Cardiac fibroblast (primary cell): ENCODE measurements at places on chromosomes 6 and 20.

DNA sequence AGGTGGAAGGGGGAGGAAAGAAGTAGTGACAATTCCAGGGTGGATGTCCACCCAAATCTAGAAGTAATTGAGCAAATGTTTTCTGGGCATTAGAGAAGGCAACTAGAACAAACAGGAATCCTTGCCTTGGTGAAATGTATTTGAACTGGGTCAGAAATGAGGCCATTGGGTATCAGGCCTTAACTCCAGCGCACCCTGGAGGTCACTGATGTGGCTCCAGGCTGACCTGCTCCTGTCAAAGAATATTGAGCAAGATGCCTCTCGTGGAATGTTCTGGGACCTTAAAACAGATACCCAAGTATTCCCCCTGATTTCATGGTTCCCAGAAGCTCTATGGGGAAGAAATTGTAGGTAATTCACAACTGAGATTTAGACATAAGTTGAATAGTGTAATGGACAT, 6.9 kb downstream of the HLA-DPB1 start:
- peak; percentile 58 for DNase-seq

GRCh38 chr6:128952902-128953301, 70.0 kb downstream of the LAMA2 start:
- DNase-seq, result no peak

DNA sequence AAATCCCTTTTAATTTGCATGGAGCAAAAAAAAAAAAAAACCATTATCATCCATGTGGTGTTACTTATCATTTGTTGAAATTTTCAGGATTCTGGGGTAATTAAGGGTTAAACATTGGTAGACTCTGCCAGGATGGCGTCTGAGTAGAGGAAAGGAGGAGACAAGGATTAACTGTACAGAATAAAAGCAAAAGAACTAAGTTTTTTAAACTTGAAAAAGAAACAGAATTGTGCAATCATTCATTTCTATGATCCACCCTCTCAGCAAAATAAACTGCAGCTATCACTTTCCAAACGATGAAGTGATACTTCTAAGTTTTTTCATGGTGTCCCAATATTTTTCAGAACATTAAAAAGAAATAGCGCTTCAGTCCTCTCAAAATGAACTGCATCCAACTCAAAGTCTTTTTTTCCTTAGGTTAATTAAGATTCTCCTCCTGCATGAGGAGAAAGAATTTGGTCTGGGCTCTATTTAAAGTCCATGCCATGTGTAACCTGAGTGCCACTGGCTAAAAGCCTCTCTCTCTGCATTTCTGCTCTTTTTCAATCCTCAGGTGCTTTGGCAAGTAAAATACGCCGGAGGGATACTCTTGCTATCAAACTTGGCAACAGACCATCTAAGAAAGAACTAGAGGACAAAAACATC, 69.5 kb upstream of the LTV1 start:
- no peak for DNase-seq

- DNase-seq, result no peak
These were observed 327.4 kb downstream of the KIF16B start for GRCh38 chr20:16245879-16246278.

- DNase-seq, result no peak
These were observed 190.0 kb downstream of the DHX35 start for GRCh38 chr20:39152126-39152525.

DNA sequence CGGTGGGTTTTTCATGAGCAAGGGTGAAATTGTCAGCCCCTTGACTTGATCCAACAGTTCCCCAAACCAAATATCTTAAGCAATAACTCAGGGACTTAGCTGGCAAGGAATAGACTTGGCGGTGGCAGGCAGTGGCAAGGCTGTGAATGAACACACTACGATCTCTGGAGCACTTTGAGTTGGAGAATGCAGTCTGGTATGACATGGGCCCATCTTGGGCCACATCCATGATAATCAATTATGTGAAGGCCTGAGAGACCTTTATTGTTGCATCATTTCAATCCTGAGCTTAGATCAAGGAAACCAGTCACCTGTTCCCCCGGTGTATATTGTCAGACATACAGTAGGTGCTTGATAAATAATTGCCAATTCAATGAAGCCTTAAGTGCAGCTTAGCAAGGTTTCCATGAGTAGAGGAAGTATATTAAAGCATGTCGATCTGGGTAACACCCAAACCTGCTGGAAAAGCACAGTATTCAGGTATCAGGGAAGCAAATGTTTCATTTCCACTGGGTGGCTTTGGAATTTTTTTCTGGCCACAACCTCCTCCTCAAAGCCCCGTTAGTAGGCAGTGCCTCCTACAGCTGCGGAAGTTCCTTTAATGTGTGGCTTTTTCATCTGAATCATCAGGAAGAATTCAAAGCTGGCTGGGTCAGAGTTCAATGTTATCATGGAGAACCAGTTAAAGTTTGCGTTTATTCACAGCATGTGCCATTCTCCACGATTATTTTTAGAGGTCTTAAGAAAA, 10.2 kb downstream of the CASS4 start:
- DNase-seq, result peak; percentile 76

DNA sequence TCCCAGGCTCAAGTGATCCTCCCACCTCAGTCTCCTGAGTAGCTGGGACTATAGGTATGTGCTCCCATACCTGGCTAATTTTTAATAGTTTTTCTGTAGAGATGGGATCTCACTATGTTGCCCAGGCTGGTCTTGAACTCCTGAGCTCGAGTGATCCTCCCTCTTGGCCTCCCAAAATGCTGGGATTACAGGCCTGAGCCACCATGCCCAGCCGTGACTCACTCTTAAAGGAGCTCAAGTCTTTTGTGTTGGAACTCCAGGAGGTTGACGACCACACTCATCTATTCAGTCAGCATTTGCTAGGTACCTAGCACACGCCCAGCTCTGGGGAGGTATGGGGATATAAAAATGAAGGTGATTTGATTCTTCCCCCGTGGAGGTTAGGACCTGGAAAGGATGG, 62.8 kb downstream of the UTRN start:
- no peak for DNase-seq

DNA sequence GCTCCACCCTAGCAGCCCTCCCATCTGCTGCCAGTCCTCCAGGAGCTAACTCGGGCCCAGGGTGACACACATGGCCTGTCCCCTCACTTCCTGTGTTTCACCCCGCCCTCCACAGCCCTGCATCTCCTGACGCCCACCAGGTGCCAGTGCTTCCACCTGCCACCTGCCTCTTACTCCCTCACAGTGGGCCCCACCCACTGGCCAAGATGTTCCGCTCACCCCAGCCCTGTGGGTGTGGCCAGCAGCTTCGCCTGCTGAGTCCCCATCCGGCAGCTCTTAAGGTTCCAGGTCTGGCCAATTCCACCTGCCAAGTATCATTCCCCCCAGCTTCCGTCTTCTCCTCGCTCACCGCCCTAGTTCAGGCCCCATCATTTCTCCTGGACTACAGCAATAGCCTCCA, 184.1 kb downstream of the MBOAT1 start:
- DNase-seq, result no peak

DNA sequence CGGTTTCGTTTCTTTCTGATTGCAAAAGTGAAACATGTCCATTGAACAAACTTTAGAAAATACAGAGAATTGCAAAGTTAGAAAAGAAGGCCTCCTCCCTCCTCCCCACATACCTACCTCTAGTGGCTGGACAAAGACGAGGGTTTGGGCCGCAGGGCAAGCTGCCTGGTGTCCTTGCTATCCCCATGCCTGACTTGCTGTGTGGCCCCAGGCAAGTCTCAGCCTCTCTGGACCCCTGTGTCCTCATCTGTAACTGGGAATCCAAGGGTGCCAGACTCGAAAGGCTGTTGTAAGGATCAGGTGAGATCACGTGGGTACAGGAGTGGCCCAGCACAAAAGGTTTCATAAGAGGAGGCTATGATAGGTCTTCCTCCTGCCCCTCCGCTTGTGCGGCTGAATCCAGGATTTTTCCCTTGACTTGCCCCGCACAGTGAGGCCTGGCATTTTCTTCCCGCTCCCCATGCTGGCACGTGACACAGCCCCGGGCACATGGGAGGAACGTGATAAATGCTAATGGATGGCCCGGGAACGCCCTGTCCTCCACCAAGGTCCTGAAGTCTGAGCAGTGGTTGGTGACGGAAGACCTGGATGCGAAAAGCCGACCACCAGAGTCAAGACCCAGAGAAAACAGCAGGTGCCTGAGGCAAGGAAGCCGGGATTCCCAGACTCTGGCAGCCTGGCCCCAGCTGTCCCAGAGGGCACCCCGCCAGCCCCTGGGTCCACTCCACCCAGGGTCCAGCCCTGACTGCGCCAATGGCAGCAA, 55.8 kb downstream of the UBE2V1 start:
- DNase-seq, result no peak

GRCh38 chr20:62254021-62254724, 15.9 kb downstream of the OSBPL2 start:
- no peak for DNase-seq

DNA sequence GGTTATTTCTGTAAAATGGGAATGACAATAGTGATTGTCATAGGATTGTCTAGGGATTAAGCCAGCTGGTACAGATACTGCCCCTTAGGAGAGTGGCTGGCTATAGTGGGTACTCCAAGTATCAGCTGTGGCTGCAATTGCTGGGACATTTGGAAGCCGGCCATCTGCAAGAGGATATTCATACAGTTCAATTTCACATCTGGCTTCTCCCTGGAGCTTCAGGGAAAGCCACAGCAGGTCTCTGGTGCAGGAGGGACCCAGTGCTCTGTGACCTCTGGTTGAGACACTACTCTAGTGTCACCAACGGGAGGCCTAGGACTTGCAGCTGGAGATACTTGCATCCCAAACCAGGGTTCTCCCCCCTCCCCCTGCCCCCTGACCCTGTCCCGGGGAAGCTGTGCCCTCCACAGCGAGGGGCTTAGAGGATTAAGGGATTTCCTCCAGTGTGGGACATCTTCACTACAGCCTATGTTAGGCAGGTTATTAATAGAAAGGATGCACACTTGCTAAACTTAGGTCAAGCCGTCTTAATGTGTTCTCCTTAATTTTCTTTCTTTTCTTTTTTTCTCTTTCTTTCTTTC, 2.7 kb downstream of the SLC2A10 start:
- no peak for DNase-seq

DNA sequence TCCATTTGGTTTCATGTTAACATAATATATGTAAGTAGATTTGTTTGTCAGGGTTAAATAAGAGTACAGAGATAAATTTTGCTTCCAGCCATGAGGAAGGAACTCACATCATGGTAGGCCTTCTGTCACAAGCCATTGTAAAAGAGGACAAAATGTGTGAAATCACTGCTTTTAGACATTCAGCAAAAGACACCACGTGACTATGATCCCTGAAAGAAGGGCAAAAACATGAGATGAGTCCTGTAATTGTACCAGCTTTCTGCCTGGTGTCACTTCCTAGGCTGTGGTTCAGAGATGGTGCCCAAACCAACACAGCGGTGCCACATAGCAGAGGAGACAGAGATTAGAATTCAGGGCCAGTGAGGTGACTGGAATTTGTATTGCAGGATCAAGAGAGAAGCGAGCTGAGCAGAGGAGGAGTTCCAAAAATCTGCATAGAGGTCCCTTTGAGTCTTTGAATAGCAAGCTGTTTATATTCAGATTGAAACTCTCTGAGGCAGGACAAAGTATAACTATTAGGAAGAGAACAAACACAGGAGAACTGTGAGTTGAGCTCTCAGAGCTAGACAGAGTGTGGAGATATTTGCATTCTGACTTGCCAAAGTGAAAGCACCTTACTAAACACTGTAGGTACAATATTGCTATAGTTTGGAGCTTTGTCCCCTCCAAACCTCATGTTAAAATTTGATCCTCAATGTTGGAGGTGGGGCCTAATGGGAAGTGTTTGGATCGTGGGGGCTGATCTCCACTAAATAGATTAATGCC, 52.6 kb upstream of the PDE7B start:
- DNase-seq, result no peak

DNA sequence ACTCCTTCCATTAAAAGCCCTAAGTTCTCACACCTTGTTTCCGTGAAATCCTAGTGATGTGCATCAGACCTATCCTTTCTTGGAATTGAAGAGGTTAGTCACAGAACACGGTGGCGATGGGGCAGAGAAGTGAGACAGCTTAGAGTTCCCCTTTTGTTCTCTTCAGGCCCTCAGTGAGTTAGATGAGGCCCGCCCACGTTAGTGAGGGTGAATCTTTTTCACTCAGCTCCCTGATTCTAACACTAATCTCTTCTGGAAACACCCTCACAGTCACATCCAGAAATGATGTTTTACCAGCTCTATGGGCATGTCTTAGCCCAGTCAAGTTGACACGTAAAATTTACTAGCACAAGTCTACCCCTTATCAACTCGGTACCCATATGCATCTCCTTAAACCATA, 172.7 kb upstream of the NOX3 start:
- no peak for DNase-seq

GRCh38 chr6:124441450-124441849, 520.8 kb upstream of the RNF217 start:
- DNase-seq, result no peak

GRCh38 chr6:5747379-5747778, 259.3 kb downstream of the NRN1 start:
- no peak for DNase-seq

DNA sequence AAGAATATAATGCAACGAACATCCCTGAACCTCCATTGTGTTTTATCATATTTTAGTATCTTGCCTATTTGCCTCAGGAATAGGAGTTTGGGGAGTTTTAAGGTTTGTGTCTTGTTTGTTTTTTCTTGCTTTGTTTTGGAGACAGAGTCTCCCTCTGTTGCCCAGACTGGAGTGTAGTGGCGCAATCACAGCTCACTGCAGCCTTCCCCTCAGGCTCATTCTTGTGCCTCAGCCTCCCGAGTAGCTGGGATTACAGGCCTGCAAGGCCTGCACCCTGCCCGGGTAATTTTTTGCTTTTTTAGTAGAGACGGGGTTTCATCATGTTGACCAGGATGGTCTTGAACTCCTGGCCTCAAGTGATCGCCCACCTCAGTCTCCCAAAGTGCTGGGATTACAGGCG, 63.3 kb upstream of the CARMIL1 start:
- no peak for DNase-seq

GRCh38 chr20:61755971-61756845, 309.5 kb downstream of the TAF4 start:
- no peak for DNase-seq

DNA sequence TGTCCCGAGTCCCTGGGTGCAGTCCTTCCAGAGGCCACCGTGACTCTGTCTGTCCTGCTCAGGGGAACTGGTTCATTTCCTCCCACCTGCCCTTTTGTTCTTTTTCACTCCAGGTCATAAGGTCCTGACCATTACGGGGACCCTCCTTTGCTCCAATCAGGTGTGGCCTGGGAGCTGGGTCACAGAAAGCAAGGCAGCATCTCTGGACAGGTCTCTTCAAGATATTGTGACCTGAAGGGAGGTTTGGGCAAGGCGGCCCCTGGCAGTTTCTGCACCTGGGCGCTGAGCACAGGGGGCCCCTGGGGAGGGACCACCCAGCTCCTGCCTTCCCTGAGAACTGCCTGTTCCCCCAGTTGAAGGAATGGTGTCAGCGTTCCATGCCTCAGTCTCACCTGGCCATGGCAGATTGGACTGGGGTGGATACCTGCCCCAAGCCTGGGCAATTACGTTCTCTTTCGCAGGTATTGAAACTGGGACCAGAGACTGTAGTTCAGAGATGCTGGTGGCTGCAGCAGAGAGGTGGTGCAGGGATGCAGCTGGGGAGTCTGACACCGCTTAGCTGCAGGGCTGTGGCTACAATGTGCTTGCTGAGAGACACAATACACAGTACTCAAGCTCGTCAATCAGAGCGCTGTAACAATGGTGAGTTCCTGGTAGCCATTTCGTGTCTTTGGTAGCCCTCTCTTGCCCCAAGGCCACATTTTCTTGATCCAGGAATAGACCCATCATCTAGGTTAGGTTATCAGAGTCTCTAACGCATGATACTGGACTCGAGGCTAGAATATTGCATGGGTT, 15.6 kb upstream of the NELFCD start:
- no peak for DNase-seq
